ENCODE measurements at places on chromosomes 6 and 20.

DNA sequence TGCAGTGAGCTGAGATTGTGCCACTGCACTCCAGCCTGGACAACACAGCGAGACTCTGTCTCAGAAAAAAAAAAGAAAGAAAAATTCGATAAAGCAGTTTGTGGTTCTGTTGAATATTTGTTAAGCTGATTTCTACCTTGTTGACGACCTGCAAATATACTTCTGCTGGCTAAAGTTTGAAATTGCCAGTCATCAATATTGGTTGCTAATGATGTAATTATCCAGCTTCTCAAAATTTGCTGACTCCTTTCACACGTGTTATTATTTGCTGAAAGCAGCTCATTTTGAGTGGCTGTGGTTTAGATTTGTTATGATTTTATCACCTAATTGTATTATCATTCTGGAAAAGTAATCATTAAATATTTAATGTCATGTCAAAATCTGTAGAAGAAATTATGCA lies 774.3 kb downstream of the QKI start:
- DNase-seq = no peak

- DNase-seq = no peak
Observed at GRCh38 chr6:90611543-90612312, 24.9 kb upstream of the MAP3K7 start.

- DNase-seq = no peak
Observed at GRCh38 chr6:74991573-74992332, 214.1 kb downstream of the COL12A1 start.

DNA sequence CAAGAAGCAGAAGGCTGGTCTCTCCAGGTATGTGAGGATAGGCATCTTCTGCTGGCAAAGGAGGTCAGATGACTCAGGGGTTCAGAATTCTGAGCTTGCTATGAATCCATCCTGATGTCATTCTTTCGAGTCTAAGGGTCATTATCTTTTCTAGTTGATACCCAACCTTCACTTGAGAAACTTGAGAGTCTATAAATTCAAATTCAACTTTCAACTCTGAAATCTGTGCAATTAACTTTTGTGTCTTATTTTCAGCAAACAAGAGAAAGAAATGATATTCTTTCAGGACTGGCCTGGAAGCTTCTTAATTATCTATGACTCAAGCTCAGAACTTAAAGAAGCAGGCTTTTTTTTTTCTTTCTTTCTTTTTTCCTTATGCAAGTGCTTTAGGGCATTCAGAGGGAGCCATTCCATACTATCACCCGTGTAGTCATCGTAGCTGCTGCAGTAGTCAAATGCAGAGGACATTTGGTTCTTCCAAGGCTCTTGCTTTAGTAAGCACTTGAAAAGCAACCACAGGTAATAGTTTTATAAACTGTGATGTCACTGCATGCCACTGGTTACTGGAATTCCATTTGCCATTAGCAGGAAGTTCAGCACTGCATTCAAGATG lies 93.0 kb downstream of the ADTRP start:
- DNase-seq = peak; percentile 77

DNA sequence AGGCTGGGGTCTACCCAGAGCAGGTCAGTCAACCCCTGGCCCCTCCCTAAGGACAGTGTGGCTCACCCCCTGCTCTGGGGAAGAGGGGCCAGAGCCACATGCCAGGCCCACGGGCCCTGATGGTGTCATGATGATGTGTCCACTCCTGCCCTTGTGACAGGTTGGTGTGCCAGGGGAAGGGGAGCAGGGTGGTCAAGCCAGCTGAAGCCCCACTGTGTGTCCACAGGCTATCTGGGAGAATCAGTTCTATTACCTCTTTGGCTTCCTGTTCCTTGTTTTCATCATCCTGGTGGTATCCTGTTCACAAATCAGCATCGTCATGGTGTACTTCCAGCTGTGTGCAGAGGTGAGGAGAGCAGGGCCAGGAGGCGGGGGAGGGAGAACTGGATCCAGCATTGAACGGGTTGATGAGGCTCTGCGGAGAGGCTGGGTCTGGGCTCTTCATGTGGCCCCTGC lies 47.7 kb downstream of the PLAGL2 start:
- no peak for DNase-seq

DNA sequence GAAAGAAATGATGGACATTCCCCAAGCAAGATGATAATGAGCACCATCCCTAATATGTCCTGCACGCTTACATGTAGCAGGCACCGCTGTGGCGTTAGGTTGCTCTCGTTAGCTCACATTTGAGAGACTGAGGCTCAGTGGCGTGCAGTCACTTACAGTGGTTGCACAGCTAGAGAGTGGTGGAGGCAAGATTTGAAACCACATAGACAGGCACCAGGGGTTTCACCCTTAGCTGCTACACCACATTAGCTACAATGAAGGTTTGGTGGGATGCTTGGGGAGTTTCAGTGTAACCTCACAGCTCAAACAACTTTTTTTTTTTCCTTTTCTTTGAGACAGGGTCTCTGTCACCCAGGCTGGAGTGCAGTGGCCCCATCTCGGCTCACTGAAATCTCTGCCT lies 3.7 kb downstream of the COX4I2 start:
- DNase-seq = no peak

GRCh38 chr6:142301651-142302391 lies at the start of gene ADGRG6:
ADGRG6 (plus strand) TSS chr6:142302007; CDS start chr6:142302330, 323 bp downstream.
- no peak for DNase-seq

DNA sequence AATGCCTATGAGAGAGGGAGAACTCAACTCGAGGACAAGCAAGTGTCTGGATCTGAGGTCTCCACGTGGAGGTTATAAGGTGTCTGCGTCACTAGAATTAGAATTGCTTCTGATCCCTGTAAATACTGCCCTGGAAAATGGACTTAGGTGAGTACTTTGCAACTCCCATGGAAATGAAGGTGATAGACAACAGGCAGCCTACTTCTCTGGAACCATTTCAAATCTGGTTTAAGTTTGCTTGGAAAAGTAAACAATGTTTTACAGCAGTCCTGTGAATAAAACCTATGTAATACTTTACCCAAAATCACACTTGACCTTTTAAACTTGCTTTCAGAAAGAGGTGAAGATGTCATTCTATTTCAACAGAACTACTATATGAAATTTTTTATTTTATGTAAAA lies 70.1 kb upstream of the TENT5A start:
- DNase-seq = no peak

- DNase-seq = no peak
Observed at GRCh38 chr6:97669191-97670031, 386.4 kb upstream of the MMS22L start.

GRCh38 chr6:13987400-13987865 lies 62.7 kb downstream of the RNF182 start:
- no peak for DNase-seq

DNA sequence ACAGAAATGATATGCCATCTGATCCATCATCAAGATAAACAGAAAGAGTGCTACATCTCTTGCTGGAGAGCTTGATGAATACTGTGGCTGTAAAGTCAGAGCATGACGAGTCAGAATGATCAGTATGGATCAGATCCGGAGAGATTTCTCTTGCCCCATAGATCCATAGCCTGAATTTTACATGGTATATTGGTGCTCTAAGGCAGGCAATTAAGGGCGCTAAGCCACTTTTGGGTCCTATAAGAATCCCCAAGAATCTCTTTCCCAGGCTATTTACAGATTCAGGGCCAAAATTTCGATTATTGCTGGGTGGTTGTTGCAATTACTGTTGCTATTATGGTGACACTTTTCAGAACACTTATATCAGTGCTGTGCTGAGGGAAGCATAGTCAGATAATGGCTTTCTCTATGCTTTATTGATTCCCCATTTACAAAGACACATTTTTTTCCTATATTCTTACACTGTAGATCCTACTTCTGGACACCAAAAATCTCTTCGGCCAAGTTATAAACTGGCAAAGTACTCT lies 94.4 kb downstream of the ADGRB3 start:
- no peak for DNase-seq

- DNase-seq = no peak
Observed at GRCh38 chr6:140271759-140272377, 897.4 kb upstream of the CITED2 start.

- DNase-seq = no peak
Observed at GRCh38 chr6:168370310-168370991, 50.9 kb upstream of the DACT2 start.

DNA sequence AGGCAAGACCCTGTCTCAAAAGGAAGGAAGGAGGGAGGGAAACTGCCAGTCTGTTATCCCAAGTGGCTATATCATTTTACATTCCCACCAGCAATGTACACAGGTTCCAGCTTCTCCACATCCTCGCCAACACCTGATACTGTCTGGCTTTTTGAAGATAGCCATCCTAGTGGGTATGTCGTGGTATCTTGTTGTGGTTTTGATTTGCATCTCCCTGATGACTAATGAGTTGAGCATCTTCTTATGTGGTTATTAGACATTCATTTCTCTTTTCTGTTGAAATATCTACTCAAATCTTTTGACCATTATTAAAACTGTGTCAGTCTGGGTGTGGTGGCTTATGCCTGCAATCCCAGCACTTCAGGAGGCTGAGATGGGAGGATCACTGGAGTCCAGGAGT lies 47.9 kb upstream of the ARID1B start:
- peak; percentile 73 for DNase-seq

- peak; percentile 73 for DNase-seq
Observed at GRCh38 chr20:22511943-22512910, 72.1 kb downstream of the FOXA2 start.

DNA sequence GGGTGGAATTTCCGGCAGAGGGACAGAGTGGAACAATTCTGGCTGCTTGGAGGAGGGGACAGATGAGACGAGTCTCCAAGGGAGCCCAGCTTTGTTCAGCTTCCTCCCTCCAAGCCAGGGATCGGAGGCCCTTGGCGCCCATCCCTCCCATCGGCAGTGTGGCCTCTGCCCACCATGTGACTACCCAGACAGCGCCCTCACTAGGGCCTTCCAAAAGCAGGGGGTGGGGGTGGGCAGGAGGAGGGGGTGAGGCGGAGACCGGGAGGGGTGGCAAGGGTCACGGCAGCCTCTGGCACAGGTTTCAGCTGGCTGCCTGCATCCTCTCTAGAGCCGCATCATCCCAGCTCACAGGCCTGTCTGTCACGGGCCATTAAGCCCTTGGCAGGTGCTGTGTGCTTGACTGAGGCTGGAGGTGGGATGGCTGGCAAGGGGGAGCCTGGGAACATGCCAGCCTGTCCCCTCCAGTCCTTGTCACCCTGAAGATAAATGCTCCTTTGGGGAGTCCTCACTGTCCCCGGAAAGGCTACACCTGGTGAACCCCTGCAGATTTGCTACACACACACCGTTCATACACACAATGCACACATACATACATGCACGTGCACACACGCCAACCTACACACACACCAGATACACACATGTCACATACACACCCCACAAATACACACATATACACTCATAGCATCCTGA lies 6.2 kb upstream of the FGD2 start:
- no peak for DNase-seq

- DNase-seq = peak; percentile 52
Observed at GRCh38 chr6:112205427-112206109, 48.8 kb downstream of the LAMA4 start.

- no peak for DNase-seq
Observed at GRCh38 chr6:168866534-168866933, 387.1 kb downstream of the THBS2 start.

DNA sequence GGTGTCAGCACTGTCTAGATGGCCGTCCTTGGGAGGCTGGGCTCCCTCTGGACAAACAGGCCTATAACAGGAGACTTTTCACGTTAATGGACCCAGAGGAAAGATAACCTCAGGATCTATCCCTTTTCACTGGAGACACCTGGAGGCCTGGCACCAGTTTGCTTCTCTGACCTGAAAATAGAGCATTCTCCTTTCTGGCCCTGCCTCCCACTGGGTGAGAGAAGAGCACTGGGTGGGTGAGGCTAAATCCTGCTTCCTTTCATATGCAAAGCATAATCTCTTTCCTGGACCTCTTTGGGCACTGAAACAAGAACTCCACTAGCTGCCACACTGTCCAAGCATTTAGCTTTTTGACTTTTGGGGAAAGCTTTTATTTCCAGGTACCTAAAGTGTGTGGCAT lies 78.3 kb downstream of the FOXO3 start:
- no peak for DNase-seq

DNA sequence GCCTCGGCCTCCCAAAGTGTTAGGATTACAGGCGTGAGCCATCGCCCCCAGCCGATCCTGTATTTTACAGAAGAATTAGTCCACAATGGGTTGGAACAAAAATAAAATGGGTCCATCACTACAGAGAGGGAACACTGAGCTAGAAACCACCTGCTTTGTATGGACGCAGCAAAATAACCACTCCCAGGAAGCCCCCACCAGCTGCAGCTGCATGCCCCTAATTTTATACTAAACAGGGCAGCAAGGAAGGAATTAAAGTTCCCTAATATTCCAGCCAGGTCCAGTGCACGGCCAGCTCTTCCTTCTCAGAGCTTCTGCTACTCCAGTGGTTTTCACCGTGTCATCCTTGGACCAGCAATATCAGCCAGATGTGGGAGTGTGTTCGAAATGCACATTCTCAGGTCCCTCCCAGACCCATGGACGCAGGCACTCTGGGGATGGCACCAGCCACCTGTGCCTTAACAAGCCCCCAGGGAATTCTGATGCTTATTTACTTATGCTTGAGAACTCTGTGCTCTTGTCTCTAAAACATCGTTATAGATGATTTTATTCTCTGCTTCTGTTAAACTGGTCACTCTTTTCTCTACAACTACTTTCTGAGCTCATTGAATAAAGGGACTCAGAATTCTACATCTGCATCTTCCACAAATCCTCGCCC lies 189.5 kb upstream of the SLC24A3 start:
- DNase-seq = no peak

DNA sequence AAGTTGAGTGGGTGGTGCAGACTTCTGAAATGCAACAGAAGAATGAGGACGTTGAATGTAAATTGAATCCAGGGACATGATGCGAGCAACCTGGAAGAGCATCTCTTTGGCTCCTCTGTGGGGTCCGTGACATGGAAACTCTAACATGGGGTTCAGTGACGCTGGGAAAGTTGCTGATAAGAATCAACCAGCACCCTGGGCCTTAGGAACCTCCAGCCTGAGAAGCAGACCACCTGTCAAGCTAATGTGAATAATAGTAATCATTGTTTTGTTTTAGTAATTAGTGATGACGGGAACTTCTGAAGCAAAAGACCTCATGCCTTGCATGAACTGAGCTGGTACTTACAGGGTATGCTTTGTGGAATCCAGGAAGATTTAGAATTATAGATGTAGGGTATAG lies 25.2 kb upstream of the DOK5 start:
- no peak for DNase-seq

- no peak for DNase-seq
Observed at GRCh38 chr6:38185752-38186151, 366.2 kb downstream of the ZFAND3 start.

- no peak for DNase-seq
Observed at GRCh38 chr6:77678048-77678447, 25.2 kb downstream of the MEI4 start.

- DNase-seq = no peak
Observed at GRCh38 chr6:121319112-121319553, 15.1 kb downstream of the TBC1D32 start.

GRCh38 chr6:14085176-14085787 lies 32.3 kb upstream of the CD83 start:
- DNase-seq = no peak

DNA sequence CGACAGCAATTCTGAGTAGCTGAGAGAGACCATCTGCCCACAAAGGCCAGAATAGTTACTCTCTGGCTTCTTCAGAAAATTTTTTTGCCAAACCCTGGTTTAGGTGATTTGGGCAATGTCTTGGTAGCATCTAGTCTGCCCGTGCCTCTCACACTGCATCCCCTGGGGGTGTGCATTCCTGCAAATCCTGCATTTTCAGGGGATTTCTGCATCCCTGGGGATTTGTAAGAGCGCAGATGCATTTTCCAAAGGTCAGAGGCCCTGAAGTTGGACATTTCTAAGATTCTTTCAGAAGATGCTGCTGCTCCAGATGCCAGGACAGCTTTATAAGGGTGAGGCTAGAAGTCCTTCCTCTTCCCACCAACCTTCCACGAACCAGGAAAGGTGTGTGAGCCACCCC lies 4.0 kb downstream of the CST9 start:
- DNase-seq = no peak

All from HS-5 (cell line).